ENCODE measurements at places on chromosomes 11 and 22. TPM values are rescaled to one million over a fixed set of nuclear protein-coding genes. Genes with fewer than 3 reads are reported as not detected.

Gene GNAZ
- 1.5 TPM for total RNA-seq

DNA sequence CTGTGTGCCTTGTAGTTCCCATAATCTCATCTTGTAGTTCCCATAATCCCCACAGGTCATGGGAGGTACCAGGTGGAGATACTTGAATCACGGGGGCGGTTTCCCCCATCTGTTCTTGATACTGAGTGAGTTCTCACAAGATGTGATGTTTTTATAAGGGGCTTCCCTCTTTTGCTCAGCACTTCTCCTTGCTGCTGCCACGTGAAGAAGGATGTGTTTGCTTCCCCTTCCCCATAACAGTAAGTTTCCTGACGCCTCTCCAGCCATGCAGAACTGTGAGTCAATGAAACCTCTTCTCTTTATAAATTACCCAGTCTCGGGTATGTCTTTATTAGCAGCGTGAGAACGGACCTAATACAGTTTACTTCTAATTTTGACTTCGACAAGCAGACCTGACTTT lies 14.0 kb upstream of the SMIM38 start:
- no peak for DNase-seq

Gene MMP7
- total RNA-seq = not detected

Gene CCDC15
- total RNA-seq = 0.22 TPM

- no peak for DNase-seq
These were observed 26.1 kb upstream of the BAIAP2L2 start for GRCh38 chr22:38136607-38137006.

DNA sequence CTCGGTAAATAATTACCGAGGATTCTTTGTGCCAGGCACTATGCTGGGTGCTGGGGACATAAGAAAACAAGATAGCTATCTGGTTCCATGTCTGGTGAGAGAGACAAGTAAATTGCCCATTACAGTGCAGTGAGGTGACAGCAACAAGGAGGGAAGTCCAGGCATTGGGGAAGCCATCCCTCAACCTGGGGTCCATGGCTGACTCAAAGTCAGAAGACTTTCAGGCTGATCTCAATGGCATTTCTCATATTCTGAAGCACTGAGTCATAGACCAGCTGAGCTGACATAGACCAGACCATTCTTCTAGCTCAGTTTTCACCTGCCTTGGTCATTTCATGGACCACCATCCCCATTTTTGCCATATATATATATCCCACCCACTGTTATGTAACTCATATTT lies 158.8 kb downstream of the TTC17 start:
- no peak for DNase-seq

DNA sequence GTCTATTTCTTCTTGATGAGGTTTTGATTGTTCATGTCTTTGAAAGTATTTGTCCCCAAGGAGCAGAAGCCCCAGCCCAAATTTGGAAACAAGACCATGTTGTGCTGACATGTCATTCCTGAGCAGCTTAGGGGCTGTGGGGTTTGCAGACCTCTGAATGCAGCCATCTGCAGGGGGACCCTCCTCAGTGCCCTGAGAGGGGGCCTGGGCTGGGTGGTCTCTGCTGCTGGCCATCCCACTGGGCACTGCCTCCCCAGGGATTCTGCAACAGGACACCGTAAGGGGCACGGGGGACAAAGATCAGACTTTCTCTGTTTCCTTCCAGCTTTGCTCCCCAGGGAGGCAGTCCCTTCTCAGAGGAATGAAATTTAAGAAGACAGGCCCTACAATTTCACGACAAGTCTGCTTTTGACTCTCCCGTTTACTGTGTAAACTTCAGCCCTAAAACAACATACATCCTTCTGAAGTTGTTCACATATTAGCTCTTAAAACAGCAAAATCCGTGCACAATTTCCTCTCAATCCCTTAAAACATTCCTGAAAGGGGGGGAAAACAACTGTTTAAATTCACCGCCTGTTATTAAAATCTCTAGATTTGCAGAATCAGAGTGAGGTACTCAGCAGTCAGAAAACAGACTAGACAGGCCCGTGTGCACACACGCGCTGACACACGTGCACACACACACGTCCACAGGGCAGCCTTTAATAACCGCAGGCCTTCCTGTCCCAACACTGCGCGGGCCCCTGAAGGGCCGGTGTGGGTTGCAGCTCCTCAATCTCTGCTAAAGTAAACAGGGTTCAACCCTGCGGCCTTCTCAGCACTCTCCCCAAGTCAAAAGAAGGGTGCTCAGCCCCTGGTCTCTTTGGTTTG lies 109.8 kb downstream of the KCNQ1 start:
- DNase-seq = no peak

GRCh38 chr22:30457981-30458380 lies 13.8 kb downstream of the SEC14L3 start:
- no peak for DNase-seq

DNA sequence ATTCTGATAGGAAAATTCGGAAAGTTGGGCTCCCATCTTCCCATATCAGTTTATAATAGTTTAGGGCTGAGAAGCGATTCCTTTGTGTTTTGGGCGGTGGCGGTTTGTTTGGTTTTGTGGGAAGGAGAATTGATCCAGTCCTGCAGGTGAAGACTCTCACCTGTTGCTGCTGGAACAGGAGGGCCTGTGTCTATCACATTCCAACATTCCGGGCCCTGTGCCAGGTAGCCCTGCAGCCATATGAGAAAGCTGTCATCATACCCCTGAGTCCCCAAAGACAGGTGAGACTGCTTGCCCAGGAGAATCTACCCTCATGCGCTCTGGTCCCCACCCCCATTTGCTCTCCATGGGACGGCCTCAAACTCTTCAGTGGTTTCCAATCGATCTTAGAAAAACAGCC lies 62.1 kb downstream of the TRAF6 start:
- no peak for DNase-seq

Gene KCNJ1
- not detected for total RNA-seq

DNA sequence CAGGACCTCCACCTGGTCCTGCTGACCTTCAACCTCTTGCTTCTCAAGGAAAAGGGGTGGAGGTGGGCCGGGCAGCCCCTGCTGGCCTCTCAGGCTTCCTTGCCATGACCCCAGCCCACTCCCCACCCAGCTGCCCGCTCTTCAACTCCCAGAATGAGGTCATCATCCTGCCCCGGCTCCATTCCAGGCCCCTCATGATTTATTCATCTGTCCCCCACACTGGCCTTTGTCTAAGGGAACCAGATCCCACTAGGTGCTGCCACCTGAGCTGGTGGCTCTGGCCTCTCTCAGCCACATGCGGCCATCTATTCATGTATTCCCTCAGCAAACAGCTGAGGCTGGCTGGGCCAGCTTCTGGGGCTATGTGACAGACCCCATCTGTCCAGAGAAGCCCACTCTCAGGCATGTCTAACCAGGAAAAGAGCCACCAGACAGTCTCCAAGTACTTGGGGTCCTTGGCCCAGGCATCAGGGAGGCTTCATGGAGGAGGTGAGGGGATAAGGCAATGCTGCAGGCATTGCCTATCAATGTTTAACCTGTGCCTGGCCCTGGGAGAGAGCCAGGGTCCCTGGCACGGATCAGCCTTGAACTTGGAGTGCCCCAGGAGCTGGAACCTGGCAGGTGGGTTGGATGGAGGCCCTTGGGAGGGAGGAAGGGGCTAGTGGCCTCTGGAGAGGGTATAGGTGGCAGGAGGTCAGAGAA lies 2.2 kb upstream of the CABP2 start:
- DNase-seq = no peak

Gene THY1
- total RNA-seq = 0.42 TPM

DNA sequence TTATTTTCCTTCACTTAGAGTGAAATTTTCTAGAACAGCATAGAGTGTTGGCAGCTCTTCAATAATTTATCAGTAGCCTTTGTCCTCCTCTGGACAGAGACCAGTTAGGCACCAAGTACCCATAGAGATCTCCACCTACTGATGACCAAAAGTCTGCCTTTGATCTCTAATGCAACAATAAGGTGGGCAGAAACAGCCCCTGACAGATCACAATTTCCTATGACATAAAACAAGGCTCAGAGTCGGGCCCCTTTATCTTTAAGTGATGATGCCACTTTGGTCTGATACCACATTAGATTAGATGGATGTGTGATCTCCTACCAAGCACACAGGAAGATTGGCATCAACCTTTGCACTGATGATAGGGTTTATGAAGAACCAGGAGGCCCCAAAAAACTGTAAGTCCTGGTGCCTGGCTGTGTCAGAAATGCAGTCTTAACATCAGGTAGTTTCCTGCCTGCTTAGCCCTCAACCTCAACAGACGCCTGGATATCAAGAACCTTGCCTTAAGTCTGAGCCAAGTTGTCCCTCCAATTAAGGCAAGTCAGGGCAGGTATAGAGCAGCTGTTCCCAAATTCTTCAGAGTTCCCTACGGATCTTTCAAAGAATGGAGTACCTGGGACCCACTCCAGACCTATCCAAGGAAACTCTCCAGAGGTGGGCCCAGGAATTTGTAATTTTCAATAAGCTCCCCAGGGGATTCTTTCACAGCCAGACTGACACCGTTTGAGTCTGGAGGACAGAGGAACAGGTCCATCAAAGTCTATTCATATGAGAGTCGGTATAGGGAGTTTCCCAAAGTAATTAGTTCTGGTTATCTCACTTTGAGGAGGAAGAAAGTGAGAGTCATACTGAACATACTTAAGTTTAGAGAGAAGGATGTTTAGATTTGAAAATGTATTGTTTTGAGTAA lies 30.6 kb upstream of the TMPRSS4 start:
- no peak for DNase-seq

Gene NXPE2
- total RNA-seq = 0.15 TPM

- DNase-seq = no peak
These were observed 67.8 kb downstream of the RASSF10 start for GRCh38 chr11:13076961-13077360.

Gene TMEM191C
- not detected for total RNA-seq

Gene CCDC157
- 0.17 TPM for total RNA-seq

Gene GAB4
- not detected for total RNA-seq

GRCh38 chr11:10858439-10859325 lies 829 bp upstream of the ZBED5 start:
- peak; percentile 84 for DNase-seq

DNA sequence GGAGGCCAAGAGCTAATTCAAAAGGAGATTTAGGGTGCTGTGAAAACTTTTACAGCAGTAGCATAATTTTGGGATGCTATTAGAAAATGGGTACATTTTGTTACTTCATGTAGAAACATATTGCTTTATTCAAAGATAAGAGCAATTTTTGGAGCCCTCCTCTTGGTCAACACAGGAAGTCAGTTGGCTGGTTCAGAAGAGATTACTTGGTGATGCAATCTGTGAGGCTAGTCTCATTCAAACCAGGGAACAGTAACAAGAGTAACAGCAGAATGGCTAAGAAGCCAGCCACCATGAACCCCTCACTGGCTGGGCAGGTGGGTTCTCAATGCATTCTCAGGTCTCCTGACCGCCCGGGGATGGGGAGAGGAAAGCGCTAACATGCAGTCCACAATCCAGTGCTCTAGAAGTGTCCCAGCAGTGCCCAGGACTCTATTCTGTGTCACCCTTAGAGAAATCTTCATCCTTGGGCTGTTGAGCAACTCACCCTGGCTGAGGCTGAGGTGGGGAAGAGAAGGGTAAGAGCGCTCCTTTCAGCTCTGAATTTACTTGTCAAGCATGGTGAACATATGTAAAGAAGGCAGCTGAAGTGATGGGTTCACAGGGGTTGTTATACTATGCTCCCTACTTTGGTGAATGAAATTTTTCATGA lies 262.2 kb upstream of the UBASH3B start:
- no peak for DNase-seq

GRCh38 chr11:103735497-103736032 lies 300.9 kb upstream of the DDI1 start:
- no peak for DNase-seq

- no peak for DNase-seq
These were observed 292.0 kb upstream of the CTSC start for GRCh38 chr11:88629496-88629895.

- no peak for DNase-seq
These were observed 47.2 kb downstream of the POLD3 start for GRCh38 chr11:74639533-74639932.

GRCh38 chr11:106077609-106078455 lies at the start of gene AASDHPPT:
Gene AASDHPPT, plus strand, starts transcription at chr11:106077662. Its CDS starts 49 bp downstream, at chr11:106077711.
- DNase-seq = no peak

- peak; percentile 44 for DNase-seq
These were observed 27.8 kb downstream of the WEE1 start for GRCh38 chr11:9601037-9601875.

GRCh38 chr11:121270001-121270678 lies 22.4 kb upstream of the SC5D start:
- no peak for DNase-seq

DNA sequence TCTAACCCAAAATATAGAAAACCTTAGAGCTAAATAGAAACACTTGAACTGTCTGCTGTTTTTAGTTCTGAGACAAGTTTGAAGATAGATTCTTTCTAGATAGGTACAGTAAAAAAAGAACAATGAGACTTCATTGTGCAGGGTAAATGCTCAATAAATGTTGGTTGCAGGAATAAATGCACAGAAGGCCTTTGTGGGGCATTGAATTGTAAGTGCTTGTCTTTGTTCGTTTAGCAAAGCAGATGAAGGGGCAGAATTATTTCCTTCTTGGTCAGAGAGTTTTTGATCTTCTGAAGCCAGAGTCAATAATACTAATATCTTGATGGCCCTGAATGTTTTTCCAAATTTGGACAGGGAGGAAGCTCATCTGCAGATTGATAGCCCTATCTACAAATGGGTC lies 340.4 kb downstream of the OPCML start:
- DNase-seq = no peak

GRCh38 chr11:130197386-130198035 lies 37.9 kb downstream of the ST14 start:
- DNase-seq = no peak

GRCh38 chr11:14583252-14584034 lies 60.2 kb upstream of the PDE3B start:
- DNase-seq = no peak

All from psoas muscle (tissue), 8 donors.